Stimulated activated CD4-positive, alpha-beta T cell treated with anti-CD3 and anti-CD28 coated beads, Interleukin-1b, Interleukin-23, amount 100 ng/mL, for 24 hours (primary cell): ENCODE measurements at places on chromosomes 5 and 9.

GRCh38 chr5:67493676-67494075 lies 297.1 kb upstream of the CD180 start:
- no peak for DNase-seq

- DNase-seq, result no peak
These were observed 19.7 kb upstream of the GDA start for GRCh38 chr9:72129271-72130156.

DNA sequence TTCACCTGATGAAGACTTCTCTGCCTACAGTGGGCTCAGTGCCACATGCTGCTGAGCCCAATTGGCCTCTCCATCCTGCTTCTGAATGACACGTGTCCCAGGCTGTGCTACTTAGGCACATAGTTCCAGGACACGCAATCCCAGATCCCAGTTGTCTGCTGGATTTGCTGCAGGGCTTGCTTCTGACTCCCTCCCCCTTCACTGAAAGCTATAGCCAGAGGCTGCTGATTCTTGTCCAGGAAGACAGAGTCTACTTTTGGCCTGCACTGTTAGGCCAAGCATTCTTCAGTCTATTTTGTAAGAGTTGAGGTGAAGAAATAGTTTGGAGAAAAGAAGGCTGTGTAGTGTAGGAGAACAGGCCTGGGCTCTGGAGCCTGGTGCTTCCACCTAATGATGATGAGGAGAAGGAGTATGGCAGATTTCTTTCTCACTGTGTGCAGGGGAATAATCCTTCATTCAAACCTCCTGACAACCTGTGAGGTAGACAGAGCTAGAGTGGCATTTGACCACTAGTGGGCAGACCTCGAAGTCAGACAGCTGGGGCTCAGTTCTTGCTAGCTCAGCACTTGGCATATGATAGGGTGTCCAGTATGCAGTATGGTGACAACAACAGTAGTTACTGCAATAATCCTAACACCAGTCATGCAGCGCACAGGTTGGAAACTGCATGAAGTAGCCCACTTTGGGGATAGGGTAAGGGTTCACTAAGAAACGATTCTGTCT lies 19.5 kb upstream of the ASPN start:
- no peak for DNase-seq

DNA sequence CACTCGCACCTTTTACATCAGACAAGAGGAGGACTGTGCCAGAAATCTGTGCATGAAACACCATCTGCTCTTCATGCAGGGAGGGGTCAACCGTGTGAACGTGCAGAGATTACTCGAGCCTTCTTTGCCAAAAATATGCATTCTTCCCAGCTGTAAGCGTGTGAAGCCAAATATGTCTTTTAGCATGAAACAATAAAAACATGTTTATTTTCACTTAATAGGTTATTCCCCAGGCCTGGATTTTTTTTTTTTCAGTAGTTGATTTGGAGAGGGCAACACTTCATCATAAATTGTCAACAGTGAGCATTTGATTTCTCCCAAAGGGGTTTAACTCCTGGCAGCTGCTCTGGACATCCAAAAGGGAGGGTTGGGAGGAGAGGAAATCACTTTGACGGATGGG lies 23.8 kb downstream of the PLAC8L1 start:
- no peak for DNase-seq

DNA sequence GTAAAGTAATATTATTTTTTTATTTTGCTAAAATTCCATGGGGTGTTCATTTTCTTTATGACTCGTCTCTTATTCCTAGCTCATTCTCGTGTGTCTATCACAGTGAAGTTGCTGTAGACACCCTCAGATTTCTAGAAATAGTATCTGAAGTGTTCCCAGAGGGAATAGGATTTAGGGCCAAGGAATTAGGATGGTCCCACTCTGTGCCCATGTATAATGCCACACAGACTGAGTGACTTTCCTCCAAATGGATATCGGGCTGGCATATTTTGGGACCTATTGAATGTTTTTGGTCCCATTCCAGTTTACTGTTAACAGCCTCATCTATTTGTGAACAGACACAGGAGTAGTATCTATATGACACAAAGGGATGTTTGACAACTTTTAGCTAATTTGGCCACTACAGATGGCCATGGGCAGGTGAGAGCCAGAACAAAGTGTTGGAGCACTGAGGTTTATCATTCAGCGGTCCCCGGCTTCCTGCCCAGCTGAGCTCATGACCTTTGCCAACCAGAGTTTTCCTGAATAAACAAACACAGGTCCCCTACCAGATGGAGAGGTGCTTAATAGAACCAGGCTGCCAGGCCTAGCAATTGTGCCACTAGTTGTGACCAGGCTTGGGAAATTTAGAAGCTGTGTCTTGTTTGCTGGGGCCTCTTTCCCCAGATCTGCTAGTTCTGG lies 46.9 kb downstream of the MAP1B start:
- no peak for DNase-seq

DNA sequence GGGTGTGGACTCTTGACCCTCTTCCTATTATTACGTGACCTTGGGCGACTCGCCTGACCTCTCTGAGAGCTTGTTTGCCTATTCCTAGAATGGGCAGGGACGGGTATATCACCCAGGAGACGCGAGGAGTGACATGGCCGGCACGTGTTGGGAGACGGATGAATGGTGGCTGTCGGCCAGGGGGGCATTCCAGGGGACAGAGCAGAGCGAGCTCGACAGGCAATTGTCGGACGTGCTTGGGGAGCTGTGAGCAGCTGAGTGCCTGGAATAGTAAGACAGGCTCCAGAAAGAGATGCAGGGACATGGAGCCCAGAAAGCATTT lies 29.3 kb upstream of the UNC5A start:
- DNase-seq, result no peak

DNA sequence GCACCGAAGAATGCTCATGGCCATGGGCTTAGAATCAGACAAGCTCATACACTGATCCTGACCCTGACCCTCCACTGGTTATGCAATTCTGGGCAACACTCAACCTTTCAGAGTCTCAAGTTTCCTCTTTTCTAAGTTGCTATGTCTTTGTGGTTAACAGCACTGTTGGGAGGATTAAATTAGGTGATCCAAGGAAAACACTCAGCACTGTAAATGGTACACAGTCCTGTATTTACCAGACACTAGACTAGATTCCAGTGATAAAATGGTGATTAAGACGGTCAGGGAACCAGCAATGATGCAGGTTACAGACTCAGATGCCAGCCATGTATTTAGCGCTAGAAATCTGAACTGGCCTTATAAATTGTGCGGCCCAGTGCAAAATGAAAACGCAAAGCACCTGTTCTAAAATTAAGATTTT lies 8.1 kb downstream of the ARL15 start:
- DNase-seq, result no peak

DNA sequence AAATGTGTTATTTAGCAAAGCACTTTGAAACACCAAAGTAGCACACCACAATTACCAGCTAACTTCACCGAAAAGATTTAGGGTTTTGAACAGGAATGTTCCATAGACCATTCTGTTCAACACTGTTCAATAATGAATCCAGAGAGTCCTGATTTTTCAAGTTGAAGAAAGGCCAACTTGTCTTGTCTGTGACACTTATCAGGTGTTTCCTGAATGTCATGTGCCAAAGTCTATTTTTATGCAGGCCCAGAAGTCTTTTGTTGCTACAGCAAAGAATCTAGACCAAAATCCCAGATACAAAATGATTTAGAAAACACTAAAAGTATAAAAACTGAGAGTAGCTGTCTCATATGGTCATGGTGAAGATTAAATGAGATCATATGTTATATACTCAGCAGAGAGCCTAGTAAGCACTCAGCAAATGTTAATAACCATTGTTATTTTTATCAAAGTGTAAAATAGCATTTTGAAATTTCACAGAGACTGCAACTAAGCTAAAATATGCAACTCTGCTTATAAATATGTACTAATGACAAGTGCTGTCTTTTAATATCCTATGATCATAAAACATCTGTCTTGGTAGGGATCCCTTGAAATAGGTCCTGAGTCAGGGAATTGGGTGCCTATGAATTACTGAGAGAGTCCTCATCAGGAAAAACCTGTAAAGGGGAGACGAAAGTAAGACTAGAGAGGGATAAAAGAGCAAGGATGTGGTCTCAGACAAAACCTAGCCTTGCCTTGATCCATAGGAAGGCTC lies 122.4 kb upstream of the SLC12A2 start:
- DNase-seq, result no peak

GRCh38 chr5:132059043-132059695 lies 1.3 kb upstream of the IL3 start:
- no peak for DNase-seq

- DNase-seq, result peak; percentile 48
These were observed 18.0 kb upstream of the FBP2 start for GRCh38 chr9:94611638-94612068.

DNA sequence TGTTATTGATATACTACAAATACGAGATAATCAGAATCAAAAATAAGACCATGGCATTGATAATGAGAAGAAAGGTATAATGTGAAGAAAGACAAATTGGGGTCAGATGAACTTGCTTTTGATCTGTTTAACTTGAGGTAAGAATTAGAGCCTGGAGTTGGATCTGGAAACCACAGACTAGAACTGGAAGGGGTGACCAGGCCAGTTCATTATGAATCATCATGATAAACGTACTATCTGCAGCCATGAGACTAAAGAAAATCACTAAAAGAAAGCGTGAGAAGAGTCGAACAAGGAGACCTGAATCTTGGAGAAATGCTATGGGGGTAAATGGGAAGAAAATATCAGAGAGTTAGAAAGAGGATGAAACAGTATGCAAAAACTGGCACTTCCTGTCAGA lies 967.5 kb downstream of the NR2F1-AS1 start:
- DNase-seq, result no peak

DNA sequence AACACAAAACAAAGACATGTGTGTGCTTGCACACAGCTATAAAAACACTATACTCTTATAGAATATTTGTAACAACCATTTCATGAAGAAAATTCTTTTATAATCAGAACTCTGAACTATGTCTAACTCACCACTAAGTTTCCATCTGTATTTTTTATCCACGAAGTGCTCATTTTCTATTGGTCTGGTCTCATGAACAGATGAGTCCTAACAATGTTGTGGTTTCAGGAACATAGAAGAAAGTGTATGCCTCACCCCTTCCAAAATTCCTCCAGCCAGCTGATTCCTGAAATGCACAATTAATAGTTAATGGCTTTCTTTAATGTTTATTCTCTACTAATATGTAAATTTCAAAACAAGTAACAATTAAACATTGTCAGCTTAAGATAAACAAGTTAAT lies 325.3 kb upstream of the GRAMD2B start:
- DNase-seq, result no peak

DNA sequence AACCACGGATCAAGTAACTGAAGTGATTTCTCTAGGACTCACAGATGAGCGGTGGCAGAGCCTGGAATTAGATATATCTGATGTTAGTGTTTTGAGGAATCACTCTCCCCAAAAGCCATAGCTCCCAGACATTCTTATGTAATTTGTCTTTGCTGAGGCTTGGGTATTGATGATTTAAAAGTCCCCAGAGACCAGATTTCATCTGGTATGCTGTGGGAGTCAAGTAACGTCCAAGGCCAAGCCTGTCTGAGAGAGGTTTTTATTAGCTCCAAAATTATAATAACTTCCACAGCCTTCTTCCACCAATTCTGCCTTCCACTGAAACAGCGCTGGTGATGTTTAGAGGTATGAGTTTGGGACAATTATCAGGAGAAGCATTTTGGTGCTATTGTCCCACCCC lies 21.3 kb upstream of the KCNIP1 start:
- no peak for DNase-seq

GRCh38 chr5:141100243-141100805 lies at the start of gene PCDHB3:
Gene PCDHB3, plus strand, starts transcription at chr5:141100473. Its CDS starts 177 bp downstream, at chr5:141100650.
- peak; percentile 1 for DNase-seq

GRCh38 chr9:121368138-121368522 lies 1.9 kb downstream of the STOM start:
- DNase-seq, result no peak

GRCh38 chr5:116013207-116013785 lies 19.0 kb upstream of the ARL14EPL start:
- DNase-seq, result no peak

- no peak for DNase-seq
These were observed 16.7 kb upstream of the PHYHD1 start for GRCh38 chr9:128903871-128904620.

DNA sequence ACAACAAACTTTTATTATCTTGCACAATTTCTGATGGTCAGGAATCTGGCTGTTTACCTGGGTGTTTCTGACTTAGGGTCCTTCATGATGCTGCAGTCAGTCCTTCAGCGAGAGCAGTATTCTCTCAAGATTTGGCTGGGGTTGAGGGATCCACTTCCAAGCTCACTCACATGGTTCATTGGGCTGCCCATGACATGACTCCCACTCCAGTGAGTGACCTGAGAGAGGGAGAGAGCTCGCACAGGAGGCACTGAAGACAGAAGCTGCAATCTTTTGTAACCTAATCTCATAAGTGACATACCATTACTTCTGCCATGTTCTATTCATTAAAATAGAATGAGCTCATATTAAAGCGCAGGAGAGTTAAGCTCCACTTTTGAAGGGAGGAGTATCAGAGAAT lies 212.6 kb downstream of the SPATA31D1 start:
- no peak for DNase-seq

DNA sequence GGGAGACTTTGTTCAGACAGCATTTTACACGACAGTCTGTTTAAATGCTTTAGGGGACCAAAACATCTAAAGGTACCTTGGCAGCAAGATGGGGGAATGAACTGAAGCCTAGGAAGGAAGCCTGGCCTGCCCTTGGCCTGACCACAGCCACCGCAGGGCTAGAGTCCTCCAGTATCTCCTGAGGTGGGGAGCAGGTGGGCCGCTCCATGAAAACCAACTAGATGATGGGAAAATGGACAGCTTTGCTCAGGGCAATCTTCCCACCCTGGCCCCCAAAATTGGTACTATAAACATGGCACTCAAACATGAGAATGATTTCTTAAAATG lies 153.3 kb downstream of the AUH start:
- no peak for DNase-seq

- no peak for DNase-seq
These were observed 36.1 kb downstream of the MAP3K1 start for GRCh38 chr5:56851258-56851941.

DNA sequence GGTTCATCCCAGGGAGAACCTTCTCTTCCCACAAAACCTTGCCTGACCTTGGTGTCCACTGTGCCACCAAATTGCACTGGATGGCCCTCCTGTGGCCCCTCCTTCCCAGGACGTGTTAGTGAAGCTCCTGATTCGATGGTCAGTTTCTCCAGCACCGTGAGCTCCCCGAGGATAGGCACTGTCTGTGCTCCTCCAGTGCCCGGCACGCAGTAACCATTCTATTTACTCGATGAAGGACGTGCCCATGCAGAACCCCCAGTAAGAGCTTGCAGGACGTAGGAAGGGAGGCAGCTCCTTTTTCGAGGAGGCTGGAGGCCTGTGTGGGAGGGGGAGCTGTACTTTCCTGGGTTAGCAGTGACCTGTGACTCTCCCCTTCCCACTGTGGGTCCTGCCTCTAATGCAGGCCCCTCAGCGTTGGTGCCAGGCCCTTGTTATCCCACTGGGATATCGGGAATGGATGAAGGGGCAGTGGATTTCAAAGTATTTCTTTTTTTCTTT lies 39.6 kb downstream of the HABP4 start:
- DNase-seq, result no peak

- DNase-seq, result no peak
These were observed 157.2 kb downstream of the MELK start for GRCh38 chr9:36729906-36730305.

DNA sequence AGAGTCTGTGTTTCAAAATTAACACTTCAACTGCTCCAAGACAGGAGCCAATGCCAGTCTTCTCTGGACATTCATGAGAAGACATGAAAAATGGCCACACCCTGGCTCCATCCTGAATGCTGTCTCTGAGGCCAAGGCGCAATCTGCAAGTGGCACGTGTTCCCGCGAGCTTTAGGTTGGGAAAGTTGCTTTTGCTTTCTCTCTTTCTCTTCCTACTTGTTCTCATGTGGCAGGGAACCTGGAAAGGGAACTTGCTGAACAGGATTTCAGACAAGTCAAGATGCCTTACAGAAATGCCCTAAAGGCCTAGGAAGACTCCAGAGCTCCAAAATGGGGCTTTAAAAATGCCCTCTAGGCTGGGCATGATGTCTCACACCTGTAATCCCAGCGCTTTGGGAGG lies 91.9 kb upstream of the OTULINL start:
- DNase-seq, result no peak
